NCI-H1417 (cell line): ENCODE measurements at places on chromosomes 1 and 21.

DNA sequence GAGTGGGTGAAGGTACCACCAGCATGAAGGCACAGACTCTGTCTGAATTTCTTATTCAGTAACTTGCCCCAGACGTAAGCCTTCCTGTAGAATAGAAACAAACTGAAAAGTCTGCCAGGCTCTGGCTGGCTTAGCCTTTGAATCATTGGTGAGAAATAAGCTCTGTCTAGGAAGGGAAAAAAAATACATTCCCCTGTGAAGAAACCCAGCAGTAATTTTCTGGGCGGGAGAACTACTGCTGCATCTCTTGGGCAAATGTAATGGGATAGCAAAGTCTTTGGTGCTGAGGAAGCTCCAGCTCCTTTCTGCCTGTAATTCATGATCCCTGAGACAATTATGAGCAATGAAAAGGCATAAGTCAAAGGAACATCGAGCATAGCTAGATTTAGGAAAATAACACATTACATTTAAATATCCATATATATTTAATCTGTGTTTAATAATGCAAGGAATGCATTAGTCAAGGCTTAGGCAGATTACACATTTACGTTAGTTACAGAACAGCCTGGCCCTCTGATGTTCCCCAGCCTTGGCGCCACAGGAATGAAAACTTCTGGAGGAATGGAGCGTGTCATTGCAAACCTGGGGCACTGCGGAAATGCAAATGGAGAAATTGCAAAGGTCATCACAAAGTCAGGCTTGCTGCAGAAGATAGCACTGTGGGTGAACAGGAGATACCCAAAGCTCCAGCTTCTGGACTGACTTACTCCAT, 216.3 kb upstream of the CAMK1G start:
- no peak for DNase-seq

DNA sequence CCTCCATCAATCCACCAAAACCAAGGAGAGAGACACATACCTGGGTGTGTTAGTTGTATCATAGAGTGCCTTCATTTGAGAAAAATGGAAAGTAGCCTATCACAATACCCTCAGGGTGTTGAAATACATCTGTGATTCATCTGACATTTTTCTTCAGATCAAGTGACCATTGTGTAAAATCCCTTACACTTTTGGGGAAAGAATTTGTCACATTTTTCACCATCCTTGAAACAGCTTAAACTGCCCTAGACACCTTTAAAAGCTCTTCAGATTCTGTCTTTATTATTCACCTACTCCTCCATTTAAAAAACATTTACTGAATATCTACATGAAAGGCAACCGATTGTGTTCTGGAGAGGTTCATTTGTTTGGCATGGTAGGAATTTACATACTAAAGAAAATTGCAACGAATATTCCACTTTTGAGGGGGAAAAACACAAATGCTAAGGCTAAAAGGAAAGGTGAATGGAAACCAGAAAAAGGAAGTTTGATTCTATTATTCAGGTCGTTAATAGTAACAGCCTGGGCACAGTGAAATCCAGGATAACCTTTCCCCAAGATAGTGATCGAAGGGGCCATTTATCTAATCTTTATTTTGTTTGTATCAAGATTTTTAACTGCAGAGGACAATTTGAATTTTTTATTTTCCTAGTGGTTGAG, 70.4 kb upstream of the SAMSN1 start:
- DNase-seq: no peak

- DNase-seq: peak; percentile 14
Observed at GRCh38 chr21:42398436-42399028, 2.7 kb upstream of the TMPRSS3 start.

DNA sequence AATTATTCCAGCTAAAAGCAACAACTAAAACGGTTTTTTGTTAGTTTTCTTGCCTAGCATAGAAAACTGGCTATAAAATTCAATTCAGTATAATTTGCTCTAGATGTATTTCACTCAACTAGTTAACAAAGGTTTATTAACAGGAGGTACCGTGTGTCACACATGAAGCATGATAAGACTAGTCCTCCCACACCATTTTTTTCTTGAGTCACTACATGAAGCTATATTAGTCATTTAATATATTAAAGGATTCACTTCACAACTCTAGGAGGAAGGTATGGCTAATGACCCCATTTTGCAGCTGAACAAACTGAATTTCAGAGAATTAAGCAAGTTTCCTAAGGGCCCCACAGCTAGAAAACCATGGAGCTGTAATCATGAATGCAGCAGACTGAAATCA, 307.8 kb upstream of the USP25 start:
- no peak for DNase-seq

GRCh38 chr1:246066573-246066972, 440.5 kb downstream of the SMYD3 start:
- peak; percentile 39 for DNase-seq

GRCh38 chr1:9345922-9346321, 53.2 kb downstream of the SPSB1 start:
- no peak for DNase-seq

GRCh38 chr1:89259283-89259971, 13.2 kb downstream of the GBP5 start:
- peak; percentile 8 for DNase-seq

DNA sequence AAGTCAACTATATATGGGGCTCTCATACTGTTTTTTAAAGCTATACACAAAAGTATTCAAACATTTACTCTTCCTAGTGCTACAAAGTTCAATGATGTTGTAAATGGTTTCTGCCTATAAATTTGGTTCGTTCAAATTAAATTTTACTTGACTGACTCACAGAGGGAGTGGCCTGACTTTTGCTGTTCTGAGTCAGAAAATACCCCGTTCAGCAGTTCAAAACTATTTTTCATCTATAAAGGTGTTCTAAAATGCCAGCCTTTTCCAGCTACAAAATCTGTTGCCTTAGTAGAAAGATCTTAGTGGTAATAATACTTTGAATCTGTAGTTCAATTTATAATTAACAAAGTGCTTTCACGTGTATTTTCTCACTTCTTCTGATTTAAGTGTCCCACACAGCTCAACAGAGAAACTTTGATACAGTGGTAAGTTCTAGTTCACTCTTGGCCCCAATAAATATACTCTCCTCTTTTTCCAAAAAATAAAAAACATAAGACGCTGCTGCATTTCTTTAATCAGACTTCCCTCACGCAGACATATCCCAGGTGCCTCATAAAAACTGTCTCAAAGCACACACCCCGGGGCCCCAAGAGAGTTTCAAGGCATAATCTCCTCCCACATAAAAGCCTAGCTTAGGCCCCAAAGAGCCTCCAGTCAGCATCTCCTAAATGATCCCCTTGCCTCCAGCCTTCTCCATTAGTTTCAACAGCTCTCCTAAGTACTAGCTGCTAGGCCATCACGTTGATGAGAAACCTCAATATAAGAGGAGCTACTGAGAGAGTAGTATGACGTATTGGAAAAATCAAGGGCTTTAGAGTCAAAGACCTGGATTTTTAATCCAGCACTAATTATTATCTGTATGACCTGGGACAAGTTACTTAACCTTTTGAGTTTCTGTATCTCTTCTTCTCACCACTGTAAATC, 3.2 kb downstream of the PTP4A2 start:
- no peak for DNase-seq

GRCh38 chr21:42733037-42733627, 79.7 kb downstream of the PDE9A start:
- no peak for DNase-seq

GRCh38 chr21:40472013-40472412, 374.9 kb downstream of the DSCAM start:
- no peak for DNase-seq

DNA sequence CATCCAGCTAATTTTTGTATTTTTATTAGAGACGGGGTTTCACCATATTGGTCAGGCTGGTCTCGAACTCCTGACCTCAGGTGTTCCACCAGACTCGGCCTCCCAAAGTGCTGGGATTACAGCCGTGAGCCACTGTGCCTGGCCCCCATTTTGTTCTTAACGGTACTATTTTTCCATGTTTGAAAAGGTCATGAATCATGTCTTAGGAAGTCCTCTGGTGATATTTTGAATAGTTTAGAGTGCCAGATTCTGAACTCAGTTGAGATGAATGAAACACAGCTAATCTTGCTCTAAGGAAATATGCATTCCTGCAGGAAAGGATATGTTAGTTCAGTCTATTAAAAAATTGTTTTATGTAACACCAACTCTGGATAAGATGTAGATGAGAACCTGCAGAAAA, 62.6 kb upstream of the ATP2B4 start:
- no peak for DNase-seq

DNA sequence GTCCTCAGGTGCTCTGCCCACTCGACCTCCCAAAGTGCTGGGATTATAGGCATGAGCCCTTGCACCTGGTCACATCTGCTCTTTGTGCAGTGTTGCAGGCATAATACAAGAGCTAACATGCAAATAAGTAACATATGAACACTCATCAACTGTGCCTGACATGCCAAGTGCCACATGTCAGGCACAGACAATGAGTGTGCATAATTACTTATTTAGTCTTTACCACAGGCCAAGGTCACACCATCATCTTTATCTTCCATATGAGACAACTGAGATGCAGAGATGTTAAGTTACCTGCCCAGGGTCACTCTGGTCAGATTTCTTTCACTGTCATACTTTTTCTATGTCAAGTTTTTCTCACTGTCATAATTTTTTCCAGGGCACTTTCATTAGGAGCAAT, 126.1 kb downstream of the PPIAL4G start:
- DNase-seq: no peak

DNA sequence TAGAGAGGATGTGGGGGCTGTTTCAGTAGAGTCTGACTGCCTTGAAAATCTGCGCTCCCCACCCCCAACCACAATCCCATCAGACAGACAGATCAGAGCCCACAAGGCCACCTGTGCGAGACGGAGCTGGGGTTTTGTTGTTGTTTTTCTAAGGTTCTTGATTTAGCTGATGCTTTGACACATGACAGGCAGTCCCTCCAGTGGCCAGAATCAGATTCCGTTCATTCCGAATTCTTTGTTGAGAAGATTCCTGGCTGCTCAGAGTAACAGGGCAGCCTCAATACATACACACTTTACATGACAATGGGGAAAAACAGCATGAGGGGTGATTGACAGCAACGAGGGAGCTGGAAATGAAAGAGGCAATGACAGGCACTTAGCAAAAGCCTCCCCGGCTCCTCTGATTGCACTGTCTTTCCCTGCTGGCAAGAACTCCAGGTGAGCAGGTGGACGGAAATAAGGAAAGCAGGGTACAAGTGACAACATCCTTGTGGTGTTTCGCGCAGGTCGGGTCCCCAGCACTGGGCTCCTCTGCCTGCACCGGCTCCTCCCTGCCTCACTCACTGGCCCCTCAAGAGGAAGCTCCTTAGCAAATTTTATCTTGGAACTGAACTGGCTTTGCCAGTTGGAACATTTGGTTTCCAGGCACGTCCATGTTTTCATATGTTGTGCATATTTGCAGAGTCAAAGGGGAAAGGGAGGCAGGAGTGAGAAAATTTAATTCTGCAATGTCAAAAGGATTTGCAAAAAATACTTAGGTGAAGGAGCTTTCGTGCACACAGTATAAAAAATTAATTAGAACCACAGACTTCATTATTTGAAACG, 148.7 kb downstream of the PGBD5 start:
- DNase-seq: peak; percentile 60

GRCh38 chr21:31888936-31889371, 16.1 kb downstream of the HUNK start:
- no peak for DNase-seq

GRCh38 chr1:54767526-54767925, 3.2 kb upstream of the PARS2 start:
- DNase-seq: no peak

GRCh38 chr1:209593747-209594146, 10.2 kb downstream of the CAMK1G start:
- no peak for DNase-seq

DNA sequence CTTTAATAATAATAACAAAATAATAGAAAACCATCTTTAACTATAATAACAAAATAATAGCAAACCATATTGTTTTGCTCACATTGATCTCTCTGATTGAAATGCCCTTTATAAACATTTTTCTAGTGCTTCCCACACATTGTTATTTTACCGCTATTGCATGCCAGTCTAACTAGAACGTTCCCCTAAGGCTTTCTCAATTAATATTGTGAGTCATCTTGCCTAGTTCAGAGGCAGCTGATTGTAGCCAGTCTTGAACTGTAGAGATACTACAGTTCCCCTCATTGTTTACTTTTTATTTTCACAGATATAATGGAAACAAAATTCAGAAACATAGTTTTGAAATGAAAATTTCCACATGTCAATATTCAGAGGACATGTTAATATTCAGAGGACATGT, 192.3 kb upstream of the ADGRL4 start:
- no peak for DNase-seq

GRCh38 chr1:198254948-198255347, 98.2 kb downstream of the NEK7 start:
- DNase-seq: no peak

DNA sequence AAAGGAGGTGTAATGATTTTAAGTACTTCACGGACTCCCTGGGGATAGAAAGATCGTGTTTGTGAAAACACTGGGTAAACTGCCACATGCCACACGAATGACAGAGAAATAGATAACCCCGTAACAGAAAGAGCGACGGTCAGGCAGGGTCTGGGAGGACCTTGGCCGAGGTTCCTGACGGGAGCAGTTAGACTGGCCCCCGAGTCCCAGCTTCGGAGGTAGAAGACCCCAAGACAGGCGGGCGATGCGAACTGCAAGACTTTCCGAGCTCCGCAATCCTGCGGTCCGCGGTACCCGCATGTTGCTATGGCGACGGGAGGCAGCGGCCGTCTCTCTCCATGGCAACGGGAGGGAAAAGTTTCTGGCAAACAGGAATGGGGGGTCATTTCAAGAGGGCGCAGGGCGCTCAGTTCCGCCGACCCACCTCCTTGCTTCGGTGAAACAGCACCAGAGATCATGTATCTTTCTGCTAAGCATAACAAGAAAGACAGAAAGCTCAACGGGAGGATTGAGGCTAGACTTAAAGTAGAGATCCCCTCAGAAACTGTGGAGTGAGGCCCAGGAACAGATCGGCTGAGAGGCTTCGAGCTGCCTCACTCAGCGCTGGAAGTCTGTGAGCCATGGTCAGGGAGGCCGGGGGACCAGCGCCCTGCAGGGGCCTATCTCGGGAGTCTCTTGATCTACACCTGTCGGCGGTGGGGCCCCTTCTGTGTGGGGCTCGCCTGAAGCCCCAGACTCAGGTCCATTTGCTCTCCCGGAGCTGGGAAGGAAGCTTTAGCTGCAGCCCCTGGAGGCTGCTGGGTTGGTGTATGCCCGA, 685 bp upstream of the SYT6 start:
- DNase-seq: peak; percentile 81

DNA sequence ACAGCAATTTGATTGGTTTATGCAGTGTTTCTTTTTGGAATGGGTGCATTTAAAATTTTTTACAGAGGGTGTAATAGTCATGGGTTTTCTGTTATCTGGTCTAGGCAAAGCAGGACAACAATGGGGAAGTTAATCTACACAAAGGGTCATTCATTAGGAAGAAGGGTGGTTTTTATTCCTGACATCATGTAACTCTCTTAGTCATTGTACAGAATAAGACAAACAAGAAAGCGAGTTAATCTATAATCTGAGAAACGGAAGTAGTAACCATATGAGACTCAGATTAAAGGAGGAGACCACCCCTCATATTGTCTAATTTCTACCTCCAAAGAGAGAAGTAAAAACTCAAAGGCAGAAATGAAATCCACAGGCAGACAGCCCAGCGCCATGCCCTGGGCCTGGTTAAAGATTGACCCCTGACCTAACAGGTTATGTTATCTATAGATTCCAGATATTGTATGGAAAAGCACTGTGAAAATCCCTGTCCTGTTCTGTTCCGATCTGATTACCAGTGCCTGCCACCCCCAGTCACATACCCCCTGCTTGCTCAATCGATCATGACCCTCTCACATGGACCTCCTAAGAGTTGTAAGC, 10.5 kb upstream of the IFI6 start:
- DNase-seq: no peak
